Fibroblast of skin of right quadriceps (primary cell): ENCODE measurements at places on chromosomes 3 and 15.
A peak's percentile ranks its signal among the peaks of the same experiment; 100 is the strongest.

GRCh38 chr3:144586382-144586781 is 614.8 kb downstream of the DIPK2A start:
- DNase-seq, result peak; percentile 75

GRCh38 chr3:52277071-52277964 is 1.1 kb downstream of the WDR82 start:
- DNase-seq, result peak; percentile 36

- DNase-seq, result no peak
These were observed 13.6 kb downstream of the CALML4 start for GRCh38 chr15:68191555-68191954.

GRCh38 chr15:69290346-69291164 is 8.2 kb upstream of the PAQR5 start:
- DNase-seq, result no peak

- no peak for DNase-seq
These were observed 2.0 kb upstream of the SMARCC1 start for GRCh38 chr3:47783673-47784072.

DNA sequence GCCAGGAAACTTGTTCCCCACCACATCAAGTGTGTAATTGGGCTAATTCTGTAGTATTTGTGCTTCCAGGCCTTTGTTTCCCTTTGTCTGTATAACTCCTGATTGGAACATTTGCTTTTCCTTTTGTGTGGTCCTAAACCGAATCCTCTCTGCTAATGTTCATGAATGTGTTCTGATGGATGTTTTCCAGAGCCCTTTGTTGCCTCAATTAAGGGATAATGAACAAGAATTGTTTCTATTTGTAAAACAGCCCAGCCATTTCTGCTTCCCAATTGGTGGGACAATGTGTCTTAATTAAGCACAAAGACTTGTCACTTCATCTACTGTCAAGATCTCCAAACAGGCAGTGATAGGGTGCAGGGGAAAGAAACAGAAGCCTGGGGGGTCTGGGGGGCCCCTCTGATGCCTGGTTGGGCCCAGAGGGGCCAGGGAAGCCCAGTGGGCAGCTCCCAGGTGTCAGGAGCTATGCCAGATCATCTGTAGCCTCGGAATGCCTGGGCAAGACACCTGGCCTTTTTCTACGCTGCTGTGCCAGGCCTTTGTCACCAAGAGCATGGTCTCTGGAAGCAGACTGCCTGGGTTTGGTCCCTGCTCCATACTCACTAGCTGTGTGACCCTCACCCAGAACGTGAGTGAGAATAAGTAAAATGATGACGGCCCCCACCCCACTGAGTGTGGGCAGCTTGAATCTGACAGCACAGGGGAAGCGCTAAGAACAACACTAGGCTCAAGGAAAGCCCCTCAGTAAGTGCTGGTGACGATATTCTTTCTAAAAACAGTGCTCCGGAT is 116.6 kb upstream of the PRR20G start:
- no peak for DNase-seq

- DNase-seq, result no peak
These were observed 3.7 kb downstream of the ABTB1 start for GRCh38 chr3:127676456-127676855.

DNA sequence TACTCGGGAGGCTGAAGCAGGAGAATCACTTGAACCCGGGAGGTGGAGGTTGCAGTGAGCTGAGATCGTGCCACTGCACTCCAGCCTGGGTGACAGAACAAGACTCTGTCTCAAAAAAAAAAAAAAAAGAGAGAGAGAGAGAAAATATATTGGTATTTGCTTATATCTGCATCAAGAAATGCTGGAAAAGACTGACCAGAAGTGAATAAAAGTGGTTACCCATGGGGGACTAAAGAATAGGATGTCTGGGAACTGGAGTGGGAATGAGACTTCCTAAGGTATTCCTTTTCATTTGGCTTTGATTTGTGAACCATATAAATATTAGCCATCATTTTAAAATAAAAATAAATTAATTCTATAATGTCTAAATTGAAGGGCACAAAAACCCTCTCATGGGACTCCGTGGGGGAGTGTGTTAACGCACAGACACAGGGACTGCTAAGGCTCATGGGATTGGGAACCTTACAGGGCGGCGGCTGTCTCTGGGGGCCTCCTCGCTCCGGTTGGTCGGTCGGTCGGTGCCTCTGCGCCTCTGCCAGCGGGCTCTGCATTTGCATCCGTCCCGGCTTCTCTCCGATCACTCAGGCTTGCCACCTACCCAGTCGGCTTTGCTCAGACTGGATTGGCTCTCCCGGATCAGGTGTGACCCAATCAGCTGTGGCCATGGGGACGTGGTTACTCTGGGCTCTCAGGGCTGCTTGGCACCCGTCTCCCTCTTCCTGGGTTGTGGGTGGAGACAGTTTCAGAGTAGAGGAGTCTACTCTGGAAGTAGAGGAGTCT is 12.7 kb upstream of the TSPAN3 start:
- DNase-seq, result peak; percentile 32

GRCh38 chr3:61665987-61666386 is 104.6 kb downstream of the PTPRG start:
- DNase-seq, result no peak

DNA sequence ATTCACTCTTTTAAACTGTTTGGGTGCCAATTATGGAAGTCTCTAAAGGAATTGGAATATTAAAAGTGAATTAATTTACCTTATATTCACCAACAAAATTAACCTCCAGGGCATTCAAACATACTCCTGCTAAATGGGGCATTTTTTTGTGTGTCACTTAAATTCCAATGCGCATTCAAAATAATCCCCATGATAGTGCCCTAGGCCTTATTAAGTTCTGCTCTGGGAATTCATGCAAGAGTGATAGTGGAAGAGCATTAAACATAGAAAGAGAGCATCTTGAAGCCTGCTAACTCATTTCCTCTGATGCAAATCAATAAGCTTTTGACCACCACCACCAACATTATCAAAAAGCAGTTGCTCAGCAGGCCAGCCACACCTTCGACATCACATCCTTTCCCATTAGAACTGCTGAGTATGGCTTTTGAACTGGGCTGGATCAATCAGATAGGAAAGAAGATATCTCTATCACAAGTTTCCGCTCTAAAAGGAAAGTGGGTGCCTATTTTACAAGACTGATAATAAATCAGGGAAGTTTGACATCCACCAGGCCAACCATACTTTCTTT is 156.7 kb downstream of the TMCO5A start:
- no peak for DNase-seq

DNA sequence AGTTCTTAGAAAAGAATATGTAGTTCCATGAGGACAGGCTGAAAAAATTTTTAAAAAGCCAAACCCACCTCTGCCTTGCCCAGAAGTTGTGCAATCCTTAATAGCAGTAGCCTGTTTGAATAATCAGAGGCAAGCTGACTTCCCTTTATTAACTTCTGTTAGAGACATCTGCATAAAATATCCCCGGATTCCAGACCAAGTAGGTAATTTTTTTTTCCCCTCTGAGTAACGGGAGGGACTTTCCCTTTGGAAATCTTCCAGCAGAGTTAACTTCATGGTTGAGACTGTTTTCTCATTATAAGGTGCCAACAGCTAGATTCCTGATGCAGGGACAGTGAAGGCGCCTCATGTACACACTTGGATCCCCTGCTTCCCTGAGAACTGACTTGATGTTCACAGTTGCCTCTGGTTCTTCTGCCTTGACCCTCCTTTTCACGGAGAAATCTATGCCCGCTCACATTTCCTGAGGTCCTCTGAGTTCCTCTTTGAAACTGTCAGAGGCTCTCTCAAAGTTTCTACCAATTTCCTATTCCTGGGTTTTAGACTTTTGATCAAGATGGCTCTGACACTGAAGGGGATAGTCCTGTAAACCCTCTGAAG is 227.6 kb upstream of the BHLHE40 start:
- peak; percentile 93 for DNase-seq

DNA sequence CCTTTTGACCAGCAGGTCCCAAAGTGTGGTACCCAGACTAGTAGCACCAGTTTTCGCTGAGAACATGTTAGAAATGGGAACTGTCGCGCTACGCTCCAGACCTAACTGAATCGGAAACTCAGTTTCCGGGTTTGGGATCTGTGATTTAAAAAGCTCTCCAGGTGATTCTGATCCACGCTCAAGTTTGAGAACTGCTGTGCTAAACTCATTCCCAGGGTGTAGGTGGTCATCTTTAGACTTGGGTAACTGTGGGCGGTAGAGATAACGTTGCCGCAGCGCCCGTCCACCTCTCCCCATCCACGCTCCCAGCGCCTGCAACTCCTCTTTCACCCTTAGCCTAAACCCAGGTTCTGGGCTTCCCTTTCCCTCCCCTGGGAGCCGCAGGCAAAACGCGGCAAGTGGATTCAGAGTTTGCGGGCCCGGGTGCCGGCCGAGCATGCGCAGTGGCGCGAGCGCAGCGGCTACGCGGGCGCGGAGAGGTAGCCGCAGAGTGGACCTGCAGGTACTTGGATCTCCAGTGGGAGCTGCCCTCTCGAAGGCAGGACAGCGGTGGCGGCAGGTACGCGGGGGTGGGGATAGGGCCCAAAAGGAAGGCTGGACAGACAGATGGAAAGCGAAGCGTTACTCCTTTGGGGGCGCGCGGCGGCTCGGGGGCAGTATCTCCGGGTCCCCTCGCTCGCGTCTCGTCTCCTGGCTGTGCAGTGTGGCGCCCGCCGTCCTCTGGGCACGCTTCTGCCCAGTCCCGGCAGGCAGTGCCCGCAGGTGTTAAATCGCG is at the start of gene PLS1:
Gene PLS1 (plus strand): TSS at position 443 of the 775 bp plus-strand sequence. CDS start 67,845 bp downstream, outside the sequence.
- DNase-seq, result peak; percentile 77

GRCh38 chr3:197801891-197802778 is 11.1 kb downstream of the LRCH3 start:
- no peak for DNase-seq

- no peak for DNase-seq
These were observed 6.0 kb downstream of the PLIN1 start for GRCh38 chr15:89673165-89673512.

GRCh38 chr15:93942269-93942694 is 289.1 kb upstream of the MCTP2 start:
- DNase-seq, result peak; percentile 16

- DNase-seq, result no peak
These were observed 46.0 kb upstream of the ALDH1L1 start for GRCh38 chr3:126226374-126226773.

DNA sequence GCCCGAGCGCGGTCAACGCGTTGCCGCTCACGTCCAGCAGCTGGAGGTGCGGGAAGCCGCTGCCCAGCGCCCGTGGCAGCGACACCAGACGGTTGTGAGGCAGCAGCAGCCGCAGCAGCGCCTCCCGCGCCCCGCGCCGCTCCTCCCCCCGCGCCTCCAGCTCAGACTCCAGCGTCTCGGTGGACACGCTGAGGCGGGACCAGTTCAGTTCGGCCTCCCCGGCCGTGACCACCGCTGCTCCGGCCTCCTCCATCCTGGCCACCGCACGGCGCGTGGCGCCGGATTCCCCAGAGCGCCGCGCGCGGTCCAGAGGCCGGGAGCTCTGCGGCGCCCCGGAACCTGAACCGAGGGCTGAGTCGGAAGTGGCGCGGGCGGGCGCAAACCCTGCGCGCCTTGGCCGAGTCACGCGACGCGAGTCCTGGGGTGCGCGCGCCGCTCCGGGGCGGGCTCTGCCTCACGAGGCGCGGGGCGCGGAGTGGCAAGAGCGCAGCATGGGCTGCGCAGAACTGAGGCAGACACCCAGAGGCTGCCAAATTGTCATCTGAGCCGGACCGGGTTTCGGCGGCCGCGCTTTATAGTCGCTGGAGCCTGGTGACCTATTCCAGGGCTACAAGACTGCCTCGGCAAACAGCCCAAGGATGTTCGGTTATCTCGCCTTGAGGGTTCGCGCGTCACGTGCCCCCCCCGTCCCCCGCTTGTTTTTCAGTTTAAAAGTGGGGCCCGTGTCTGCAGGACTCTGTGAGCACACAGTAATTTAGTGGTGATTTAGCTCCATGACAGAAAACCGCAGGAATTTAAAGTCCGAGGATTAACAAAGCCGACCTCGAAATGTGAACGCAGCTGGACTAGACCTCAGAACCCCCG is at the start of gene LRRC58:
Gene LRRC58 (minus strand): TSS at position 364 of the 864 bp plus-strand sequence. CDS start 111 bp downstream, at position 253.
- peak; percentile 93 for DNase-seq

GRCh38 chr15:98003518-98003917 is 43.0 kb downstream of the ARRDC4 start:
- no peak for DNase-seq

DNA sequence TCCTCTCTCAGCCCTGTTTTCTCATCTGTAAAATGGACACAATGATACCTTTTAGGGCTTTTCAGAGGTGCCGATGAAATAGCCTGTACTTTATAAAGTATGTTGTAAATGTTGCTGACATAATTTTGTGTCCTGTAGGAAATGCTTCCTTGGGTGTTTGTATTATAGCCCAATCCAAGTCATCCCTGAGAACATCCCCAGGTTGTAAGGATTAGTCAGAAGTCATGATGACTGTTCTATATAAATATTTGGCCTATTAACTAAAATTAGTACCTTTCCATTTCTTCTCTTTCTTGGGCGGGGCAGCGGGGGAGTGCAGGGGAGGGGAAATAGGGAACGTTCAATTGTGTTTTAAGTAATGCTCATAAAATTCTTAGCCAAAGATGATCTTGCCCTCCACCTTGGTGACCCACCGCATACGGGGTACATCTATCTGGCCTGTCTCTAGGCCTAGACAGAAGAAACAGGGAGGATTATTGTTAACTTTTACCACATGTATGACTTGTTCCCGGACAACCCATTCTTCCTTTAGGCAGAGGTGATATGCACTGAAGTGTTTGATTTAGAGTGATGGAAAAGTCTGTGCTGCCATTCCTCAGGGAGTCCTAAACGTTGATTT is 120.7 kb downstream of the VGLL4 start:
- DNase-seq, result no peak

DNA sequence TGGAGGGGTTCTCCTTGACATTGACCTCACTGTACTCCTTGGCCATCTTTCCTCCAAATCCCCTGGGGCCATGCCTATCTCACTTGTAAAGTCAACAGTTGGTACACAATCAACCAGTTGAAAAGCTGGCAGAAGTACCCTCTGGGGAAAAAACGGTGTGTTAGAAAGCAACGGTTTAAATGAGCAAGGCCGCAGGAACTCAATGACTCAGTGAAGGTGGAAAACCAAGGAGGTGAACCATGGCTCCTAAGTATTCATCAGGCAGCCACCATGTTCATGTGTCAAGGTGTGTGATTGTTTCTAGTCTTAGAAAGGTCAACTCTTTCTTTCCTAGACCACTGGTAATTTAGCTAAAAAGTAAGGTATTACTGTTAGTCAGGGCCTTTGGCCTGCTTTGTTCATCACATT is 130.9 kb upstream of the SATB1 start:
- DNase-seq, result no peak
